ENCODE measurements at places on chromosomes 12 and 14.

DNA sequence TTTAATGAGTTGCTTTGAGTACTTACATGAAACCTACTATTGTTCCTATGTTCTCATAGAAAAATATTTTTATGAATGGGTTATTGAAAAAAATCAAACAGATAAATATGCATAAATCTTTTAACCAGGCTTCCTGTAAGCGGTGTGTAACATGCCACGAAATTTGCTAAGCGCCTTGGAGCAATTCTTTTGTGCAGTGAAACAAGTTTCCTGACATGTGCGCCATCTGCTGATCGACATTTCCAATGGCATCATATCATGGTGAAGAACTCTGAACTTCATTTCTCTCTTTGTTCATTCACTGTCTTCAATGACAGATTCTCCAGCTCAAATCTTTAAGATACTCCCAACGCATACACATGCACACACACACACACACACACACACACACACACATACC lies 145.6 kb upstream of the NAV3 start:
- peak; percentile 37 for DNase-seq

GRCh38 chr12:119334430-119335170 lies at the start of gene CCDC60:
Gene CCDC60 (plus strand): TSS chr12:119334729. CDS start chr12:119335177, 448 bp downstream.
- peak; percentile 80 for DNase-seq

DNA sequence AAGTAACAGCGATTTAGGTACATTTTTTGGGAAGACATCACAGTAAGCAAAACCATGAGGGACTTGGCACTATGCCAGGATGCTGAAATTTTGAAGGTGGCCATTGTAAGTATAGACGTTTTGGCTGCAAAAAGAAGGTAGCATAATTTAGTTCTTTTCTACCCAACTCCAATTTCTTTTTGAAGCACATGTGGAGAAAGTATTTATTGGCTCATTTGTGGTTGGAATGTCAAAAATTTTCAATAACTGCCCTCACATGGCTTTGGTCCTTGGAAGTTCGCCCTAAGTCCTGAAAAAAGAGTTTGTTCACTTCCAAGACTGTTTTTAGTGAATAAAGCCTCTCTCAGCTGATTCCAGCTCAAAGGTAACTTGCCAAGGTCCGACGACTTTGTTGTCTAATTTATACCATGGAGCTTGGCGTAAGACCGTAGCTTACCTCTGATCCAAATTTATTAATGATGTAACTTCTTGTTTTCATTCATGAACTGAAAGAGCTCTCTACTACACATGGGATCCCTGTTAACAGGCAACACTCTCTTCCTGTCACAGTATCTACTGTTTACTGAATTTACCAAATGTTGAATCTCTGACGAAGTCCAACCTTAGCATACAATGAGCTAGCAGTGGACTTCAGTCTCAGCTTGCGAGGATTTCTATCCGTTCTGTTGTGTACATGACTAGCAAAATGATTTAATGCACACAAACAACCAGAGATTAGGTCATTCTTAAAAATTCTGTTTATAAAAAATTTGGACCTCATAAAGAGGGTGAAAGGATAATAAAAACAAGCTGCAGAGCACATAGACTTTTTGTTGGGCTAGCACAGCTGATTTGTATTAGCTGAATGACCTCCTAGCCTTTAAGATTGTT lies 49.0 kb downstream of the MSRB3 start:
- DNase-seq = no peak

- DNase-seq = no peak
These were observed 1.4 kb upstream of the CCDC88C start for GRCh38 chr14:91419044-91419397.

- DNase-seq = no peak
These were observed 218.1 kb downstream of the APAF1 start for GRCh38 chr12:98863167-98863566.

- DNase-seq = no peak
These were observed 31.2 kb downstream of the RFLNA start for GRCh38 chr12:124326104-124326503.

DNA sequence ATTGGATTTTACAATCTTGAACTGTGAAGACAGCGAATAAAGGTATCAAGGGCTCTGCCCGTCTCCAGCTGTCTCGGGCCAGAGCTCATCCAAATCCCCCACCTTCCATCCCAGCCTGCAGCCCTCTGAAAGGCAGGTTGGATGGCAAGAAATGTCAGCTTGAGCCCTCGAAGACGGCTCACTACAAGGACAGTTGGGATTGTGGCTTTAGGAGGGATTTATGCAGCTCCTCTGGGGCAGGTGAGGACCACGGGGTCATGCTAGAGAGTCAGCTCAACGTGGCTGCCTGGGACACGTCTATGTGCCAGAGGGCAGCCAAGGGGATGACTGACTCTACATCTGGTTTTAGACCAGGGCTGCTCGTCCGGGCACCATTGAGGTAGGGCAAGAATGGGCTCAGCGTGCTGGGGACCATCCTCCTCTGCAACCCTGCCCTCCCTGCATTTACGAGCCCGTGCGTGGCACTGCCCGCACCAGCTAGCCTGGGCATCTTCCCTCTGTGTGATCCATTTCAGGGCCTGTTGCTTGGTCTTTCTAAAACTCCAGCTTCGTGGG lies 16.2 kb downstream of the MVK start:
- no peak for DNase-seq

- no peak for DNase-seq
These were observed 24.5 kb downstream of the USP15 start for GRCh38 chr12:62284749-62285148.

GRCh38 chr14:49732896-49733295 lies 35.1 kb upstream of the KLHDC2 start:
- DNase-seq = no peak

Data from progenitor cell of endocrine pancreas (in vitro differentiated cells).